ENCODE measurements at places on chromosomes 13 and 19.

GRCh38 chr19:41784312-41784711, 12.1 kb upstream of the CEACAM3 start:
- DNase-seq = no peak

GRCh38 chr19:2771786-2772674, 11.0 kb downstream of the SGTA start:
- no peak for DNase-seq

- peak; percentile 80 for DNase-seq
Measured at GRCh38 chr19:8158411-8159074, 9.2 kb upstream of the FBN3 start.

DNA sequence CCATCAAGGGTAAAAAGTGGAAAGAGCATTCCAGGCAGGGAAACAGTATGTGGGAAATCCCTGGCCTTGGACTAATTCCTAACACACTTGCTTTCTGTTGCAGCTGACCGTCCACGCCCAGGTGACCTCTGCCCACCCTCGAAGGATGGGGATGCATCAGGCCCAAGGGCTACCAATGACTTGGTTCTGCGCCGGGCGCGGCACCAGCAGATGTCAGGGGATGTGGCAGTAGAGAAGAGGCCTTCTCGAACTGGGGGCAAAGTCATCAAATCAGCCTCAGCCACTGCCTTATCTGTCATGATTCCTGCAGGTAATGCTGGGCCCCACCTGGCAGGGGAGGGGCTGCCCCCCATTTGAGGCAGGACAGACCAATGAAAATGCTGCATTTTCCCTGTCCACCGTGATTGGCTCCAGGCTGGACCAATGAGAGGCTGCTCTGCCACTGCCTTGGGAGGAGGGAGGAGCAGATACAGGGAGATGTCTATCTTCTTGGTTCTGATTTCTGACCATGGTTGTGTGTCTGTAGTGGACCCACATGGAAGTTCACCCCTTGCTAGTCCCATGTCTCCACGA, 12.6 kb downstream of the DNASE2 start:
- DNase-seq = no peak

GRCh38 chr19:44738136-44738535, 10.4 kb upstream of the BCL3 start:
- DNase-seq = no peak

DNA sequence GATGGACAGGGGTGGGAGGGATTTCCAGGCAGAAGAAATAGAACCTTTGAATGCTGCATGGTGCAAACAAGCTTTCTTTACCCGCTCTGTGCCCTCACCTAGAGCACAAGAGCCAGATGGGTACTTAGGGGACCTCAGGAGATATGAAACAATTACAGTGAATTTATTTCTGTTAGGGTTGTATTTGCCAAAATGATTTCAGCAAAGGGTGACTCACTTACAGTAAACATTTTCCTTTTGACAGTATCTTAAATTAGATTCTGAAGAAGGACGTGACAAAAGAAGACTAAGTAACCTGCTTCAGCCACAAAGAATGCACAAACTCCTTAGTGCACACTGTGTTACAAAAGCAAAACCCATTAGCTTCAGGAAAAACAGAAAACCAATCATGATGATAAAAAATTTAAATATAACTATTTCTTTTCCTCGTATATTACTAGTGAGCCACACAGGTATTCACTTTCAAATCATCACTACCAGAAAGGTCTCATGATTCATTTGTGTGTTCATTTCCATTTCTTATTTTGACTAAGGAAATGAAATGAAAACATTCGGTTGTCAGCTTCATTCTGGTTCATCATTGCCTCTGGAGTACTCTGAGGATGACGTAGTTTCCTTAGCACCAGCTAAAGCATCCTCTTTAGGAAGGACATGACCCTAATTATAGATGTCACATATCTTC, 158.8 kb downstream of the NHLRC3 start:
- no peak for DNase-seq

- no peak for DNase-seq
Measured at GRCh38 chr19:45883586-45883880, 2.4 kb downstream of the IRF2BP1 start.

GRCh38 chr19:15081911-15082310, at the start of gene OR1I1:
Gene OR1I1 (plus strand): TSS chr19:15082211. CDS start chr19:15087066, 4,855 bp downstream.
- no peak for DNase-seq

DNA sequence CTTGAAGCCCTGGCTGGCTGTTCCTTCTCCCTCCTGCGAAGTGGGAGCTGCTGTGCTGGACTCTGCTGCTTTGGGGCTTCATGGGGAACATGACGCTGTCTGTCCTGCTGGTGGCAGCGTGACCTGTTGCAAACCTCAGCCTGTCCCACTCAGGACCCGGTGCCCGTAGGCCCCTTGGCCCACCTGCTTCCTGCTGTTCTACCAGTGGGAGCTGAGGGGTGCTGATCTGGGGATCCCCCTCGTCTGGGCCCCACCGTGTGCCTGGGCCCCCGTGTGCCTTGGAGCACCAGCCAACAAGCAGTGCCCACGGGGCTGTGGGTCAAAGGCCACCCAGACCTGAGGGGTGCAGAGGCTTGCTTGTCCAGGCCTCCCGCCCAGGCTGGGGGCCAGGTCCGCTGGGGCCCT, 5.3 kb downstream of the SPPL2B start:
- DNase-seq = no peak

- no peak for DNase-seq
Measured at GRCh38 chr13:38090913-38091312, 221.3 kb upstream of the TRPC4 start.

DNA sequence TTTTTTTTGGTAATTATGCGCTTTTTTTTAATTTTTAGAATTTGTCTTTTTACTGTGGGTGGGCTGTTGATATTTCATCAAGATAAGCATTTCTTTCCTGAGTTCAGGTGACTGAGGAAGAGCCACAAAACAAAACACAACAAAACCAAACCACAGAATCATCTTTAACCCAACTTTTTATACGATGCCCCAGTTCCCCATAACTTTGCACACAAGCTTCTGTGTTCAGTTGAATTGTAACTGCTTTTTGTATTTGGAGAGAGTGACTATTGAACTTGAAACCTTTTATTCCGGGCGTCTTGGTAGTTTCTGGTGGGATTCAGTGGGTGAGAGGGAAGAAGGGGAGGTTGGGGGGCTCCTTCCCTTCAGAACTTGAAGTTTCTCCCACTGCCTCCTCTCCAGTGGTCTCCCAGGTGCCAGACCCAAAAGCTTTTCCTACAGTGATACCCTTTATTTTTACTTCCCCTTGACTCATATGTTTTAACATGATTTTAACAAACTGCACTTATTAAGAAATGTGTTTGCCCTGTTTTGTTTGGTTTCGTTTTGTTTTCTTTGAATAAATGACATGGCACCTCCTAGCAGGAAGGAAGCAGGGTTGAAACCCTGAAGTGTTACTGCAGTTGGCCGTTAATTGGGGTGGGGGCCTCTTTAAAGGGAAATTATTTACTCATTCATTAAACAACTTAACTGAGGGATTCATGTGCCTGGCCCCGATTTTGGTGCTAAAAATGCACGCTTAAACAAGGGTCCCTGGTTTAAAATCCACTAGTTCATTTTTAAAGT, 2.7 kb upstream of the CCDC97 start:
- DNase-seq = no peak

DNA sequence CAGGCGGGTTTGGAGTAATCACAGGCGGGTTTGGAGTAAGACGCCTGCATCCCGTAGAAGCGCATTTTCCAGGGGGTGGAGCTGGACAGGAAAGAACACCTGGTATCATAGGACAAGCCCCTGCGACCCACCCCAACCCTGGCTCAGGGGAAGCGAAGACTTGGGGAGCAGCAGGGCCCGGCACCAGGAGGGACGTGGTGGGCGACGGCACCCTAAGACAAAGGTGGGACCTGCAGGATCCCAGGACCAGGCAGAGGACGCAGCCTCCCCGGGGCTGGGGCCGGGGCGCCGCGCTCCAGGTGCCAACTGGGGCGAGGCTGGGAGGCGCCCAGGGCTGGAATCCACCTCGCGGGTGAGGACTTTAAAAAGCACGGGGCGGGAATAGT, 520 bp downstream of the ZNF600 start:
- no peak for DNase-seq

DNA sequence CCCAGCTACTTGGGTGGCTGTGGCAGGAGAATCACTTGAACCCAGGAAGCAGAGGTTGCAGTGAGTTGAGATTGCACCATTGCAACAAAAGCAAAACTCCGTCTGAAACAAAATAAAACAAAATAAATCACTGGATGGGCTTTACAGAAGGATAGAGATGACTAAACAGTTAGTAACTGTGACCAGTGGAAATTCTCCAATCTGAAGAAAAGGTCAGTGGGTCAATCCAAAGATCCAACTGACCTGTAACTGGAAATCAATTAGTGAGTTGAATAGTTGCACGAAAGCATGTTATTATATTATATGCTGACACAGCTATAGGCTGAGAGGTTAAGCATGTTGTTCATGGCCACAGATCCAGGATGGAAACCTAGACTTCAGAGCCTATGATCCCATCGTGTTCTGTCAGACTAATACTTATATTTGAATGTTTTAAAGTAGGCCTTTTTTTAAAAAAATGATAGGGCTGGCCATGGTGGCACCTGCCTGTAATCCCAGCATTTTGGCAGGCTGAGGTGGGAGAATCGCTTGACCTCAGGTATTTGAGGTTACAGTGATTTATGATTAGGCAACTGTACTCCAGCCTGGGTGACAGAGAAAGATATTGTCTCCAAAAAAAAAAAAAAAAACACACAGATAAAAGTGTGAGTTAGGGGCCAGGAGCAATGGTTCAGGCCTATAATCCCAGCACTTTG, 1.4 kb downstream of the ECH1 start:
- DNase-seq = peak; percentile 80

DNA sequence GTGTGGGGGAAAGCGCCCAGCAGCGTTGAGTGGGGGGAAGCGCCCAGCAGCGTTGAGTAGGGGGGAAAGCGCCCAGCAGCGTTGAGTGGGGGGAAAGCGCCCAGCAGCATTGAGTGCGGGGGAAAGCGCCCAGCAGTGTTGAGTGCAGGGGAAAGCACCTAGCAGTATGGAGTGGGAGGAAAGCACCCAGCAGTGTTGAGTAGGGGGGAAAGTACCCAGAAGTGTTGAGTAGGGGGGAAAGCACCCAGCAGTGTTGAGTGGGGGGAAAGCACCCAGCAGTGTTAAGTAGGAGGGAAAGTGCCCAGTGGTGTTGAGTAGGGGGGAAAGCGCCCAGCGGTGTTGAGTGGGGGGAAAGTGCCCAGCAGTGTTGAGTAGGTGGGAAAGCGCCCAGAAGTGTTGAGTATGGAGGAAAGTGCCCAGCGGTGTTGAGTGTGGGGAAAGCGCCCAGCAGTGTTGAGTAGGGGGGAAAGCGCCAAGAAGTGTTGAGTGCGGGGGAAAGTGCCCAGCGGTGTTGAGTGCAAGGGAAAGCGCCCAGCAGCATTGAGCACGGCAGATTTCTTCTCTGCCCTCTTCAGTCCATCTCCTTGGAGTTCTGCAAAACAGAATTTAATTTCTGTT, 138.4 kb downstream of the ATP11A start:
- DNase-seq = no peak

- no peak for DNase-seq
Measured at GRCh38 chr19:3351702-3352447, 14.5 kb upstream of the NFIC start.

DNA sequence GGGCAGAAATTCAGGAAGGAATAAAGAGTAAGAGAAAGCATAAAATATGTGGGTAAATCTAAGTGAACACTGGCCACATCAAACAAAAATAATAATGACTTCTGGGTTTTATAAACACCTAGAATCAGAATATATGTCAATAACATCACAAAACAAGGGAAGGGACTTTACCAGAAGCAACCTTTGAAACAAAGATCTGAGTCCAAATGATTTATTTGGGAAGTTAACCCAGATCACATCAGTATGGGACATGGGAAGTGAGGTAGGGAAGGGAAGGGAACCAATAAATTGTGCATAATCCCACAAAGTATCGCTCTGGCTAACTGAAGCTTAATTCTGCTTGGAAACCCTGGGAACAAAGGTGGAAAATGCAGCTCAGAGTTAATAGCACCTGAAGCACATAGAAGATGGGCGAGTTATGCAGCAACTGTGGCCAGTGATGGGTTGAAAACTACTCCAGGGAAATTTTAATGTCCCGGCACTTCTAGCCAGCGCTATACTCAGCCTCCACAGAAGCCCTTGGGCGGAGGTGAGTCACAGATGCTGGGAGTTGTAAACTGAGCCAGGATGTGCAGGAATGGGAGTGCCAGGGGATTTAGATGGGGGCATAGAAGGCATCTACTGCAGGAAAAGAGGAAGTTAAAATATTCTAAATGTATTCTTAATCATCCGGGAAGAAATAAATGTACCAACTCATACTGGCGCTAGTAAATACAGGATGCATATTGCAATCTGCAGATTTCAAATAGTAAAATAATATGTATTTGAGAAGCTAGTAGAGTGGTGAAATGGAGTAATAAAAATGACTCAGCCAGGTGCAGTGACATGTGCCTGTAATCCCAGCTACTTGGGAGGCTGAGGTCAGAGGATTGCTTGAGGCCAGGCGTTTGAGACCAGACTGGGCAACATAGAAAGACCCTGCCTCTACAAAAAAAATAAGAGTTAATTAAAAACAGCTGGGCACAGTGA, 34.2 kb upstream of the CEBPG start:
- DNase-seq = no peak

- peak; percentile 35 for DNase-seq
Measured at GRCh38 chr13:44667943-44668342, 91.8 kb upstream of the TSC22D1 start.

- DNase-seq = no peak
Measured at GRCh38 chr13:113119166-113119821, 3.3 kb upstream of the F10 start.

DNA sequence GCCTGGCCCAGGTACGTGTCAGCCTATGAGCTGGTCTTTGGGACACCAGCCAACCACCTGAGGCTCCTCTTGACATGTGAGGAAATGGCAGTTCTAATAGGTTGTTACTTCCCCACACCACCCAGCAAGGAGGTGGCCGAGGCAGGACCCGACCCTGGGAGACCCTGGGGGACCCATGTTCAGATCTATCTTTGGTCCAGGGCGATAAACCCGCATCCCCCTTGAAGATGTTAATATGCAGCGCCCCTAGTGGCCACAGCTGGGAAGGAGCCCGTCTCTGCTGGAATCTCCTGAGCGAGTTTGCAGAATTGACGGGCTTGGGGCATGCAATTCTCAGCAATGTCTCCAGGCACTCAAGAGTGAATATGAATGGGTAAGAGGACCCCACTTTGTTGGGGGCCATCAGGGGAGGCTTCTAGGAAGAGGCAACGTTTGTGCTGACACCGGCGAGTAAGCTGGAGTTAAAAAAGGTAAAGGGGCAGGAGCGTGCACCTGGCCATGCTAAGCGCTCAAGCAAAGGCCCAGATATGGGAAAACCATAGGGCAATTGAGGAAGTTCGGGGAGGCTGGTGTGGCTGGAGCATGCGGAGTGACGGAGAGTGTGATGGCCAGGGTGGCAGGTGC, 1.5 kb upstream of the MYO1F start:
- DNase-seq = peak; percentile 60

DNA sequence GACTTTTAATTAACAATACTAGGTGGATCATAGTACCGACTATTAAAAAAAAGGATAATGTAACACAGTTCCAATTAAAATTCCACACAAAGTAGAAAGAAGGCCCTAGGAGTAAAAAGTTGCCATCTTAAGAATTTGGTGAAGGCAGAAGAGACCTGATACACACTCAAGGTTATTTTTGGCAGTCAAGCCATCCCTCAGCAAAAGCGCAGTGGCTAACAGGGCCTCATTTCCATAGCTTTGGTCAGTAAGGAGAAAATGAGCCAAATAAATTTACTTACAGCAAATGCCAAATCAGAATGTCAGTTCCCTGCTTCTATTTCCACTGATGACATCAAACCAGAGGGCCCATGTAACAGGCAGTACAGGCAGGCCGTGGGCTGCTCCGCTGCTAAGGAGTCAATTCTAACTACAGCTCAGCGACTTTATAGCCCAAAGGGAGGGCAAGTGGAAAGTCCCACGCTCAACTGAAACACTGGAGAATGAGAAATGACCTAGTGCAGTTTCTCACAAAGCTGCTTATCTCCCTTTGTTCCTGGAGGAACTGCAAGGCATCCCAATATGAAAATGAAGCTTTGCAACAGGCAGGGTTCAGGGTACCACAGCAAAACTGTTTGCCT, 6.3 kb downstream of the ARGLU1 start:
- DNase-seq = peak; percentile 31

Measured in fibroblast of mammary gland (primary cell).